ENCODE measurements at places on chromosomes 4 and X.
A peak's percentile ranks its signal among the peaks of the same experiment; 100 is the strongest.

- DNase-seq, result no peak
Measured at GRCh38 chr4:67038228-67038566, 507.1 kb downstream of the CENPC start.

DNA sequence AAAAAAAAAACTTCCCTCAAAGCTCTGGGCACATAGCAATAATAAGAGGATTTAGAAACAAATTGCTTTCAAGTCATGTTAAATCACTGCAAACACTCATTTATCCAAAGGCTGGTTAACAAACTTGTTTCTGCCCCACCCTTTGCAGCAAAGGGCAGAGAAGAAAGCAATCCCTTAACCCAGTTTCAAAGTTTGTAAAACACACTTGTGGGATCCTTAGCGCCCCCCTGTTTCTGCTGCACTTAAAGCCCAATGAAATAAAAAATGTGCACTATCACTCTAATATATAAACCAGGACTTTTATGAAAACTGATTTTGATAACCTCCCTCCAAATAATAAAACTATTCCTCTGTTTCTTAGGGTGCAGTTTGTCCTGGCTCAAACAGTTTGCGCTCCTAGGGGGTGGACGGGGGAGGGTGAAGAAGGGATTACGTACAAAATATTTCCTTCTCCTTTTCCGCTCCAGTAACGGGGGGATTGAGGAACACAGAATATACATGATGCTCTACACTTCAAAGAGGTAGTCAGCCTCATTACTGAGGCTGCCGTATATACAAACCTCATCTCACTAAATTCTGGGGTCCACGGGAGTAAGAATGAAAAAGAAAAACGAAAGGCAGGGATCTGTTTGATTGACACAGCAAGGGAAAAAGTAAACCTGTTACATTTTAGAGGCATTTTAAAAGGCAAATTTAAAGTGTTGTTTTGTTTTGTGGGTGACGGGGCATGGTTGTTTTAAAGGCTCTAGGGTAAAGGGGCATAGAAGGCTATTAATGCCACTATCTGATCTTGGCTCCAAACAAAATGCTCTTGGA is 3.1 kb upstream of the PCDH10 start:
- no peak for DNase-seq

GRCh38 chrX:38500866-38501265 is 60.5 kb upstream of the TSPAN7 start:
- DNase-seq, result no peak

DNA sequence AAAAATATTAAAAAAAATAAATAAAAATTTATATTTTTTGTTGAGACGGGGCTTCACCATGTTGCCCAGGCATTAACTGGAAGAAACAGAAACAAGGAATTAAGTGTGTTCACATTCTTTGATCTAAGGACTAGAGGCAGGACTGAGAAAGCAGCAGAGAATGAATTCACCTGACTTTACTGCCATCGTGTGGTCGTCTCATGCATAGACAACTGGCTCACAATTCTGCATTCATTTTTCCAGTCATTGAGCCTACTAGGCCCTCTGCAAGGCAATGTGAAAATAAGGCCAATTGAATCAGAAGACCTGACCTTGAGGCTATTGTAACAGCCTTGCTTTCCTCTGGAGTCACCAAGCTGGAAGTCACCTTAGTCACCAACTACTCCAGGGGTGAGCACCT is 37.4 kb downstream of the LHFPL1 start:
- peak; percentile 82 for DNase-seq

DNA sequence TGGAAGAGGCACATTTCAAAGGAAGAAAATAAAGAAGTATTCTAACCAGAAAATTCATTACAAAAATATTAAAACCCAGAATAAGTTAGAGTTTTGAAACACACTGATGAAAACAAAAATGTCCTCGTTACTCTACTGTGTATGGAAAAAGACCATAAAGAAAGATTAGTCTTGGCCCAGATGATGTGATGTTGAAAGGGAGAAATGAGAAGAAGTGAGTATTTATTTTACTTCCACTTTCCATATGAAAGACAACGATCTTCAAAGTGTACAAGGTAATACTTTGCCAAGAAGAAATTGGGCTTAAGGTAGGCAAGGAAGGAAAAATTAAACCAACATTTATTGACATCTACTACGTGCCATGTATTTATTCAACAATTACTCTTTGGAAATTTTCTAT is 48.6 kb upstream of the EMCN start:
- DNase-seq, result no peak

- peak; percentile 15 for DNase-seq
Measured at GRCh38 chrX:68746988-68747387, 81.8 kb upstream of the EFNB1 start.

GRCh38 chr4:102560115-102560514 is 59.0 kb downstream of the NFKB1 start:
- DNase-seq, result no peak

DNA sequence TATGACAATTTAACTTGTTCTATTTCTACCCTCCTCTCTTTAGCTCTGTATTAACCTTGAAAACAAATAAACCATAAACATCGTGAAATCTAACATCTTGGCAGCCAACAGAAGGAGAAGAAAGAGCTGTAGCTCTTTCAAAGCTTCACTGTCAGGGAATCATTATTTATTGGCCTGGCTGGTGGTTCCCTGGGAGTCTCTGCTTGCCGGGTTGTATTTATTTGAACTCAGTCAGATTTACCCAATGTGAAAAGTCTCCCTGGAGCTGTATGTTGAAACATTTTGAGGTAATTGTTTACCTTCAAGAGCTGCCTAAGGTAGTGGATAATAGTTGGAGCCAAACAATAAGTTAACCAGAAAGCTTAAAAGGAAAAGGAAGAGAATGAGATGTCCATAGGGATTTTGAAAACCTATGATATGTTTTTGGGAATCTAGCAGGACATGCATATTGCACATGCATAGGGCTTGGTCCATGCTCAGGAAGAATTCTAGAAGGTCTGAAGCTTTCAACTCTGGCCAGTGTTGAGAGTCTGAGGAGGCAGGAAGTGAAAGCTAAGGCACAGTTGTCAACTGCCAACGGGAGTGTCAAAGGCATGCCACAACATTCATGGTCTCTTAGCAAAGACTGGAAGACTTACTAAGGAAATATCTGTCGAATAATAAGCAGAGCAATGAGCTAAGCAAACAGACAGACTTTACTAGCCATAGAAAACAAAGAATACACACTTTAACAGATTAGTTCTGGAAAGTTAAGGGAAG is 621.6 kb downstream of the PCDH7 start:
- no peak for DNase-seq

- no peak for DNase-seq
Measured at GRCh38 chrX:7389576-7389975, 241.6 kb upstream of the PUDP start.

All from ELF-1 (cell line).